Stimulated activated CD8-positive, alpha-beta memory T cell treated with anti-CD3 and anti-CD28 coated beads, Interleukin-15, amount 100 ng/mL, for 4 hours (primary cell): ENCODE measurements at places on chromosomes 1 and 21.

GRCh38 chr1:181482521-181483284 is 614 bp upstream of the CACNA1E start:
- DNase-seq = no peak

DNA sequence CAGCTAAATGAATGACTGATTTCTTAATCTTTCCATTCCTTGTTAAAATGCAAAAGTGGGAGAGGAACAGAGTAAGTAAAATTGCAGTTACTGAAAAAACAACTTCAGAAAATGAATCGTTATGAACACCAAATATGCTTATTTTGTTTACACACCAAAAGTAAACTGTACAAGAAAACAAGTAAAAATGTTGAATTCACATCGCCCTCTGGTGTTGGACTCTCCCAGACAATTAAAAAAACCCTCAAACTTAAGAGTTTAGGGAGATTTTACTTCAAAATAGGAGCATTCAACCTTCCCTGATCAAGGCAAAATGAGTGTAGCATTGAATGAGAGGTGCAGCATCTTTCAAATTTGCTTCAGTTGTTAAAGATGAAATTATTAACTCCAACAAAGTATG is 19.4 kb upstream of the ESRRG start:
- DNase-seq = no peak

DNA sequence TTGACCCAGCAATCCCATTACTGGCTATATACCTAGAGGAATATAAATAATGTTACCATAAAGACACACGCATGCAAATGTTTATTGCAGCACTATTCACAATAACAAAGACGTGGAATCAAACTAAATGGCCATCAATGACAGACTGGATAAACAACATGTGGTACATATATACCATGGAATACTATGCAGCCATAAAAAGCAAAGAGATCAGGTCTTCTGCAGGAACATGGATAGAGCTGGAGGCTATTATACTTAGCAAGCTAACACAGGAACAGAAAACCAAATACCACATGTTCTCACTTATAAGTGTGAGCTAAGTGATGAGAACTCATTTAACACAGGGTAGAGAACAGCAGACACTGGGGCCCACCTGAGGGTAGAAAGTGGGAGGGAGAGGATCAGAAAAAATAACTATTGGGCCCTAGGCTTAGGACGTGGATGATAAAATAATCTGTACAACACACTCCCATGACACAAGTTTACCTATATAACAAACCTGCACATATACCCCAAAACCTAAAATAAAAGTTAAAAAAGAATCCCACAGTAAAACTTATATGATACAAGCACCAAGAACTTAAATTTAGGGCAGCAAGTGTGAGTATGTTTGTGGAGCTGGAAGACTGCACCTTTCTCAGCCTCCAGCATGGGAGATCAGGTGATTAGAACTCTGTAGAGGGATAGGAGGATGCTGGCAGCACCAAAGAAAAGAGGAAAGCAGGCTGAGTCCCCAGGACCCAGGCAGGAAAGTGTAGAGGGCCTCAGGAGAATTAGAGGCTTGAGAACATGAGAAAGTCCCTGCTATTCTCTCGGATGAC is 320.8 kb upstream of the USP24 start:
- DNase-seq = no peak

DNA sequence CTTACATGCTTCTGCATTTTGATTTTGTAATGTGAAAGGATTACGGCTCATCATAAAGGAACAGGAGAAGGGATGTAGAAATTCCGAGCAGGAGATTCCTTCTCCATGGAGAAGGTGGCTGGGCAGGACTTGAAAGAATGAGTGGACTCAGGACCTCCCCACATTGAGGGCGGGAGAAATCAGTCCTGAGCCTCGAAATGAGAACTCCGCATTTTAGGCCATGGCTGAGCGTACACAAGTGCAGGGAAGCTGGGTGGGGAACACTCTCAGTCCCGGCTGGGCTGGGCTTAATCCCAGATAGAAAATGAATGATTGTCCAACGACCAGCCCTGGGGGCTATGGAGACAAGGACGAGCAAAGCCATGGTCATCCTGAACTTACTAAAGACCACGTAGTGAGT is 402.3 kb upstream of the POU3F1 start:
- DNase-seq = no peak

- DNase-seq = no peak
Measured at GRCh38 chr21:35201288-35201687, 152.2 kb upstream of the RUNX1 start.

- DNase-seq = no peak
Measured at GRCh38 chr1:16158993-16159831, 3.3 kb upstream of the EPHA2 start.

DNA sequence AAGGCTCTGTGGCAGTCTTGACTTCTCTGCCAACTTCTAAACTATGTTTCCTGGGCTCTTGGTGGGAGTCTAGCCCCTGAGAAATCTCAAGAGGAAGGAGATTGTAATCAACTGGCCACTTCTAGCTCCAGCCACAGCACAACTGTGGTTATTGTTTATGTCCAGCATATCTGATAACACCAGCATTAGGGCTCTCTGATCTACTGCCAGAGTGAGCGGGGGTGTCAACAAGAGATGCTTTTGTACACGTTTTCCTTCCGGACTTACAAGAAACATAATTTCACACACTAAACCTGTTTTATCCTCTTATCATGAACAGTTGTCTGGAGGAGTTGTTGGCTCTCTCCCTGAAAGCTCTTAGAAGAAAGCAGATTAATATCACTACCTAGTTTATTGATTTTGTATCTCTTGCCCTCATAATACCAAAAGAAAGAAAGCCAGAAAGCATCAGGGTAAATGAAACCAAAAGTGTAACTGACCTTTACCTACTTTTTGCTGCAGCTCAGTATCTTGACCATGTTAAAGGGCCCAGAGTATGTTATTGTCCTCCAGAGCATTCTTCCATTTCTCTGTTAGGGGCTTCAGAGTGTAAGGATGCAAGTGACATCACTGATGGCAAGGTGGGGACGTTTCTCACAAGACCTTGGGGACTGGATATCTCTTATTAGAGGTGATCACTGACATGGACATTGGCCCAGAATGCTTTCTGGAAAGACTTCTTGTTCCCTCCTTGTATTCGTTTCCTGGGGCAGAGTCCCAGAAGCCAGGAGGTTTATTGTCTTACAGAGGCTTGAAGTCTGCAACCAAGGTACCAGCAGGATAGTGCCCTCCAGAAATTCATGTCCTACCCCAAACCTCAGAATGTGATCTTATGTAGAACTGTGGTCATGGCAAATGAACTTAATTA is 9.6 kb upstream of the SH2D1B start:
- DNase-seq = no peak

- DNase-seq = no peak
Measured at GRCh38 chr1:168266644-168267186, 14.0 kb upstream of the TBX19 start.
